ENCODE measurements at places on chromosomes 4 and X. TPM values are rescaled to one million over a fixed set of nuclear protein-coding genes. Genes with fewer than 3 reads are reported as not detected.

DNA sequence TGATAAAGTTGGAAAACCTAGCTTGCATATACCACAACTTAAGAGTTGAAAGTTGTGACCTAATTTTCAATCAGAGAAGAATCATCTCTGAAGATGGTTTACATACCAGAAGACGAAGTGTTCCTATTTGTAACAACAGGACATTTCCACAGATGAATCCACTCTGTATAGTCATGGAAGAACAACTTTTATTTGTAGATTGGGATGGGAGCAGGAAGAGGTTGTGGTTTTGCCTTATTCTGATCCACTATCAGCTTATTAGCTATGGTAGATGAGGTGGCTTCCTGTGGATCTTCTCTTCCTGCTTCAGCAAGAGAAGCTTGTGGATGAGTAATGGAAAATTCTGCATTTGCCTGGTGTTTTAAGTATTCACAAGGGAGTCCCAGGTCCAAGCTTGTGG lies 18.6 kb upstream of the SUPT20HL1 start:
- no peak for DNase-seq

Gene NLRP2B
- total RNA-seq, result 0.34 TPM

Gene MAGEE2
- 0.19 TPM for total RNA-seq

DNA sequence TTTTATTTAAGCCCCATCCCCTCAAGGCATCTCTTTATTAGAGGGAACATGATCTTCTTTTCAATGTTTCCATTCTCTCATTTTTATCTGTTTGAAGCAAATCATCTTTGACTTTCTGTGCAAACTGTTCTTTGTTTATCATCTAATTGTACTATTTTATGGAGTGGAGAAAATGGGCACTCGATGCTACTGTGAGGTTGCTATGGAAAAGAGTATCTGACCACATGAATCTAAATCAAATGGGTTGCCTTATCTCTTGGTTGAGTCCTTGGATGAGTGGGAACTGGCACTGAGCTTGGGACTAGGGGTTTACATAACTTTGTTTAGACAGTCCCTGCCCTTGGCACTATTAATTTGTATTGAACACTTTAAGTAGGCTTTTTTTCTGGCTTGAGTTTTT lies 9.1 kb downstream of the OCRL start:
- DNase-seq, result no peak

DNA sequence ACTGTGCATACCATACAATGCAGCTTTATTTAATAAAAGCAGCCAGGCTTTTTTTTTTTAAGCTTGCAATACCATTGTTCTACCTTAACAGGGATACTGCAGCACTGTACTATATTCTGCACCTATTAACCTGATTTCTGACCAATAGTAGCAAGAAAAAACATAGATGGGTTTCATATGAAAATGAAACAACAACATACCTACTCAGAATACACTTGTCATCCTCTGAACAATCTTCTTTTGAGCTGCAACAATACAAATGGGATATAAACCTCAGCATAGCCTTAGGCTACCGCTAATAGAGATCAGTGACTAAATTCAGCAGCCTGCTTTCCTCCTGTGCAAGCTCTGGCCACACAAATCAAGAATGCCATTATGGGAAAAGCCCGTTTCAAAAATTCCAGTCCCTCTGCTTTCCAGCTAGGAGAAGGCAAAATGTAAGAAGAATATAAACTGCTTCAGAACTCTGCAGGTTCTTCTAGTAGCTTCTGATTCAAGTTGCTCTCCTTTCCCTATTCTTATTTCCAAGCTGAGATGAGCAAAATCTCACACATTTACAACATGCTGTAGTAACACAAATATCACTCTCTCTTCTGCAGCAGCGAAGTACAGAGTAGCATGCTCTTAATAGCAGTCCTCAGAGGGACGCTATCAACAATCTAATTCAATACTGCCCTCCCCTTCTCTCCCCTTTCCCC lies 143.4 kb downstream of the KLHL13 start:
- DNase-seq, result no peak

- no peak for DNase-seq
Observed at GRCh38 chr4:140754918-140755773, 1.0 kb downstream of the TBC1D9 start.

DNA sequence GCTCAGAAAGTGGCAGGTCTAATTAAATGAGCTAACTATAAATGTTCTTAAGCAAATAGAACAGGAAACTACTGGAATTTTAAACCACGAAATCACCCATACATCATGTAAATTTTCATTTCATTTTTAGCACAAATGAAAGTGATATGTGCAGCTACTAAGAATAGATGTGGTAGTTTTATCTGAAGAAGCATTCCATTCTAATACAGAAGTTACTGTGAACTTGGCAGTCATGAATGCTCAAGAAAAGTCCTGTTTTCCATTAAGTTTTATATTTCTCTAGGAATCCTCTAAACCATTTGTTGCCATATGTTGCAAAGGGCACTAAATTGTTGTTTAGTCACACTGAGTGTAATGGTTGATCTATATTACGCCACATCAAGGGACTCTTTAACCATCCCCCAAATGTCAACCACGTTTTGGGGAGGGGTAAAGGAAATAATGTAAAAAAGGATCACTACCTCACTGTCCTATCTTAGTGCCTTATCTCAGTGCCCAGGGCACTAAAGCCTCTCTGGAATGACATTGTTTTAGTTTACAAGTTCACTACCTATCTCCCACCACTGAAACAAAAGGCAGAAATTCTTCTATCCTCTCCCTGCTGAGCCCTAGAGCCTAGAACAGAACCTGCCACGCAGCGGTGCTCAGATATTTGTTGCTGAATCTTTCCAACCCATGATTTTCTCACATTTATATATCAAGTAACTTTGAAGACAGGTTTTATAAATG lies 118.0 kb downstream of the SHISA3 start:
- no peak for DNase-seq

DNA sequence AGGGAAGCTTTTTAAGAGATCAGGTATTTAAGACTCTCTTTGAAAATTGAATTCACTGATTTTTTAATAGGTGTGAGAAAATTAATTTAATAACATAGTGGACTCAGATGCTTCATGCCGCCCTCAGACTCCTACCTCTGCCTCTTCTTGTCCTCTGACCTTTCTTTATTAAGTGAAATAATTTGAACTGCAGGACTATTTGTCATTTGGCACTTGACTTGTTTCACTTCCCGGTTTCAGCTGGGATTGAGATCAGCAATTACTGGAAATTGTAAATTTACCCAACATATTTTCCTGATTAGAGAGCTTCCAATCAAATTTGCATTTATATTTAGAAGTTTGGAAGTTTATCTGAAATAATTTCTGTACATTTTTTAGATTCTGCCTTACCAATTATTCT lies 116.8 kb downstream of the CBR4 start:
- no peak for DNase-seq

Gene SUV39H1
- 15.0 TPM for total RNA-seq

- no peak for DNase-seq
Observed at GRCh38 chrX:9940421-9940820, 26.7 kb upstream of the CLDN34 start.

- no peak for DNase-seq
Observed at GRCh38 chrX:9605484-9605883, 140.6 kb downstream of the TBL1X start.

GRCh38 chr4:28360681-28361080 lies 1500.0 kb downstream of the STIM2 start:
- no peak for DNase-seq

- no peak for DNase-seq
Observed at GRCh38 chr4:181308476-181309312, 934.5 kb upstream of the TENM3 start.

DNA sequence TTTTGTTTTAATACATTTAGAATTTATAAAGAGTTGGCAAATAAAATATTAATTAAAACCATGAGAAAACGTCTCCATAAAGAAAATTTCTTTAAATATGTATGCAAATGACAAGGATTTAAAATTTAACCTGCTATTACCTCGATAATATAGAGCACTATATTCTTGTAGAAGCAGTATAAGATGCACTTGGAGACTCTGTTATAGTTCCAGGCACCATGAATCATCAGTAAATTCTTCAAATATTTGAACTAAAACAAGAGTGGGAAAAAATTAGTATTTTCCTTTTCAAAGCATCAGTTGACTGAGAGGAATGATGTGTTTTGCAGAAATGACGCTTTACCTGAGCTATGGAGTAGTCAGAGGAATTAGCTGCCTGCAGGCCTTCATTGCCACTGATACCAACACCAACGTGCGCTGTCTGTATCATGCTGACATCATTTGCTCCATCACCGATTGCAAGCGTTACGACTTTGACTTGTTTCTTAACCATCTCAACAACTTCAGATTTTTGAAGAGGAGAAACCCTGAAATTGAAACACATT lies 67.3 kb downstream of the SHISA3 start:
- no peak for DNase-seq

GRCh38 chrX:111003118-111003517 lies 92.9 kb upstream of the PAK3 start:
- DNase-seq, result no peak

Gene CSAG1
- total RNA-seq, result not detected

Gene GASK1B
- 4.8 TPM for total RNA-seq

GRCh38 chrX:133054761-133055405 lies 42.0 kb downstream of the USP26 start:
- no peak for DNase-seq

DNA sequence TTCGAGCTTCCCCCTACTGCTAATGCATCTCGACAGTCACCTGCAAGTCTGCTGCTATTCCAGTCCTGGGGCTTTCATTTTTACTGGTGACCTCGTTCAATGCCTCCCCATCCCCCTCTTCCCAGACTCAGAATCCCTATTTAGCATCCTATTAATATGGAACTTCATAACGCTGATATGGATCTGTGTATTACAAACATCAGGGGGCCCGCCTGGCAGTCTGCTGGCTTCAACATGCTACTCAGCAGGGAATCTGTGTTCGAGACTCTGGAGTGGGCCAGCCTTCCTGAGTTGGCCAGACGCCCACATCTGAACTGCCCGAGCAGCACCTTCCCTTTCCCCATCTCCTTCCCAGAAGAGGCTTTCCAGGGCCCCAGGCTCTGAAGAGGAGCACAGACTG lies 173.9 kb upstream of the PPARGC1A start:
- no peak for DNase-seq

DNA sequence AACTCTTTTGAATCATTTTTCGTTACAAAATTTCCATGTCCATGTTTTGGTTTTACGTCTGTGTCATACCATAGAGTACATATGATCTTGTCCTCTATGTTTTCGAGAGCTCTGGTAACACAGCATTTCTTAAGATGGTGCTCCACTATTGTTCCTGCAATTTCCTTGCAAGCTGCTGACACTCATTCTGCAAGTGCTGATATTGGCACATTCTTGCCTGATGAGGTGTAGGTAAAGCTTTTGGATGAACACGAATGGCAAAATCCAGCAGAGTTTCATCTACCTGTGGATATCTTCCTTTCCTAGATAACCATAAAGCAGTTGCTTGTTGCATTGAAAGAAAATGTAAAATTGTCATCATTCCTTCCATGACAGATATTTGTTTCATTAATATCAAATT lies 41.3 kb downstream of the MAGEB17 start:
- DNase-seq, result no peak

Gene PALLD
- 71.8 TPM for total RNA-seq

- no peak for DNase-seq
Observed at GRCh38 chr4:55635741-55636655, at the start of gene NMU. NMU (minus strand) TSS chr4:55636298; CDS start chr4:55636192, 106 bp downstream.

Gene HMGB3
- 6.3 TPM for total RNA-seq

DNA sequence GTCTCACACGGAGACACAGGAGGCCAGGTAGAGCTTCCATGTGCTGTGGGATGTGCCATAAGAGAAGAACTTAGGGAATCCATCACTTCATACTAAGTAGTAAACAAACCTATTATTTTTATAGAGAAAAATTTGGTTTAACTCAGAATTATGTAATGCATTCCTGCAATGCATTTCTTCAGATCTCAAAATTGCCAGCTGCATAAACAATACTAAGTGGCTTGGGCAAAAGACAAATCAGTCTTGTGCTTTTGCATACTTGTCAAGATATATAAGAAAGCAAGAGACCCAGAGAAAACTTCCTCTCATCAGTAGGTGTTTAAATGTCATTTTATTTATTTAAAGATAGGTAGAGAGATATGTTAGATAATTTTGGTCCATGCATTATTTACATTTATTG lies 382.1 kb upstream of the CTSO start:
- no peak for DNase-seq

Gene VCX3B
- total RNA-seq, result not detected

Gene CCDC110
- 0.61 TPM for total RNA-seq

- no peak for DNase-seq
Observed at GRCh38 chrX:47146936-47147859, 2.2 kb downstream of the RBM10 start.

GRCh38 chr4:88752754-88753153 lies 55.1 kb upstream of the NAP1L5 start:
- no peak for DNase-seq

- DNase-seq, result no peak
Observed at GRCh38 chr4:145326491-145326890, 146.1 kb upstream of the OTUD4 start.

DNA sequence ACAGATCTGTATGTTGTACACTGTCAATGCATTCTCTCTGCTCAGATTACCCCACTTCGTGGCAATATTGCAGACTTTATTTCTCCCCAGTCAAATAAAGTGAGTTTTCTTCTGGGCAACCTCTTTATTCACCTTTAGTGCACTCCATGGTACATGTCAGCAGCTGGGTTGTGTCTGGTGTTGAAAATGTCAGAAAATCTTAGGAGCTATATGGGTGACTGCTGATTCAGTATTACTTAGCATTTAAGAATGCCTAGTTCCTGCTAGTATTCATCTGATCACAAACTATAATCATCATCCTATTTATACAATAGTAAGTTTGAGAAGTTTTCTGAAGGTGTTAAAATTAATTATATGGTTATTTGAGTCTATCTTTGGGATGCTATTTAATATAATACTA lies 112.5 kb downstream of the CFAP299 start:
- DNase-seq, result no peak

DNA sequence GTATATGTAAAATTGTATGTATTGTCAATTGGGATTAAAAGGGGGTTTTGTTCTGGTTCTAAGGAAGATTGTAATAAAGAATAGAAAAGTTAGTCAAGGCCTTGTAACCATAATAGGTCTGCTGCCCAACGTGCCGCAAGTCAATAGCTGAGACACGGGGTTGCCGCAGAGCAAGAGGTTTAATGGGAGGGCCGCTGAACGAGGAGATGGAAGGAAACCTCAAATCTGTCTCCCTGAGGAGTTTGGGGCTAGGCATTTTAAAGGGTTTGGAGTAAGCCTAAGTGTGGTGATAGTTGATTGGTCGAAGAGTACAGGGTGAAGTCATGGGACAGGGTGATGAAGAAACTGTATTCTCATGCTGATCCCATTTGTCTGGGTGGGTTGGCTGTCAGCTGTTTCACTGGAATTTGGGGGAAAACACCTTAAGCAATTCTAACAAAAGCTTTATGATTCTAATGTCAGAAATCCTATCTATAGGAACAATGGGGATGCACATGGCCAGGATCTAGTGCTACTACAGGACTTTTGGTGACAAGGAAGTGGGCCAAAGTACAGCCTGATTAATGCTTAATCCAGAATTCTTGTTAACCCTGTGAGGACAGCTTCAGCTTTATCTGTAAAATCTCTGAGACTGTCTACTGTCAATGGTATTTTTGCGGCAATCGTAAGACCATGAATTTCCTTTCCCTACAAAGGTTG lies 86.9 kb downstream of the RELL1 start:
- DNase-seq, result no peak

Gene EFHC2
- 6.9 TPM for total RNA-seq
